KG1 (cell line): ENCODE measurements at places on chromosomes 11 and 22.

DNA sequence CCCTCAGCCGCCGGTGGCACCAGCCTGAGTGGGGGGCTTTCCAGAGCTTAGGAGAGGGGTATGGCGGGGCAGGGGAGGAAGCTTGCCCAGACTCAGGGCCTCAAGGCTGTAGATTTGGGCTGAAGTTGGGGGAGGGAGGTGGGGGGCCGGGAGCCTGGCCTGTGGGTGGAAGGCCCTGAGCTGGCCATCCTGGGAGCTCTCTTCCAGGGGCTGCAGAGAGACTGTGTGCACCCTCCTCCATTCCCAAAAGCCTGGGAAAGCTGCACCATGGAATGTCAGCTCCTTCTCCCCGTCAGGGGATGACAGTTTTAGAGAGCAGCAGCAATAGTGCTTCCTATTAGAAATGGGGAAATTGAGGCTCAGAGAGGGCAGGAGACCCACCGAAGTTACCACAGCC is 1.0 kb downstream of the SYT12 start:
- no peak for DNase-seq

- DNase-seq, result no peak
Measured at GRCh38 chr11:77372726-77373125, 71.2 kb upstream of the GDPD4 start.

GRCh38 chr11:22169833-22170232 is 23.1 kb upstream of the ANO5 start:
- DNase-seq, result no peak

- DNase-seq, result no peak
Measured at GRCh38 chr11:119418759-119419158, 4.2 kb downstream of the THY1 start.

DNA sequence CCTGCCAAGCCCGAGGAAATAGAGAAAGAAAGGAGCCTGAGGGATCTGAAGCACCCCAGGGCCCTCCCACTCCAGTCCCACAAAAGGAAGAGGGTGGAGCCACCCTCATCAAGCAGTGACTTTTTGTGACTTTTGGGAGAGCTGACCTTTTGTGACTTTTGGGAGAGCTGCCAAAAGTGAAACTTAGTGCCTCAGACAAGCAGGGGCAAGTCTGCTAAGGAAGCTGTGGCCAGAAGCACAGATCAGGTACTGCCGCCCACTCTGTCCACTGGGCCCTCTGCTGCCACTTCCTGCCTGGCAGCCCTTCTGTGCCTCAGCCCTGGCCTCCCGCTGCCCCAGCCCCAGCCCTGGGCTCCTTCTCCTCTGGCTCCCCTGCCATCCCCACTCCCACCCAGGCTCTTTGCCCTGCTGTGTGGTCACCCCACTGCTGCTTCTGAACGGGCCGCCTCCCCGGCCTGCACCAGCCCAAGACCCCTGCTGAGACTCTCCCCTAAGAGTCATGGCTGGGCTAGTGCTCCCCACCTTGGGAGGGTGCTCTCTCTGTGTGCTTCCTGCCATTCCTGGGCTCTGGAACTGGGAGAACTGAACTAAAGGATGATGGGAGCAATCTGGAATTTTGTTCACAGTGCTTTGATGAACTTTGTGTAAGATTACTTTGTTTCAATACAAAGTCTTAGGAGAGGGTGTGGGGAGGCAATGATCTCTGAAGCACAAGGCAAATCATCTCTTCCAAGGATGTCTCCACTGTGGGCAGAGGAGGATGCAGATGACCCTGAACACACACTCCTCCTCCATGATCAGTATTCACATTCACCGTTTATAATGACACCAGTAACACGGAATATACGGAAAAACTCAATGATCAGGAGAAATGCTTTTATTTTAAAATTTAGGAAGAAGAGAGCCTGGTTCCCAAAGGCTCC is at the start of gene APOBEC3H:
Gene APOBEC3H (plus strand): TSS at position 147 of the 923 bp plus-strand sequence. CDS start 3,035 bp downstream, outside the sequence.
- no peak for DNase-seq

- DNase-seq, result no peak
Measured at GRCh38 chr11:47352556-47352955, at the start of gene MYBPC3. Gene MYBPC3 (minus strand): TSS chr11:47352702. CDS start chr11:47352647, 55 bp downstream.

- no peak for DNase-seq
Measured at GRCh38 chr22:22156348-22156715, 88.3 kb upstream of the VPREB1 start.

DNA sequence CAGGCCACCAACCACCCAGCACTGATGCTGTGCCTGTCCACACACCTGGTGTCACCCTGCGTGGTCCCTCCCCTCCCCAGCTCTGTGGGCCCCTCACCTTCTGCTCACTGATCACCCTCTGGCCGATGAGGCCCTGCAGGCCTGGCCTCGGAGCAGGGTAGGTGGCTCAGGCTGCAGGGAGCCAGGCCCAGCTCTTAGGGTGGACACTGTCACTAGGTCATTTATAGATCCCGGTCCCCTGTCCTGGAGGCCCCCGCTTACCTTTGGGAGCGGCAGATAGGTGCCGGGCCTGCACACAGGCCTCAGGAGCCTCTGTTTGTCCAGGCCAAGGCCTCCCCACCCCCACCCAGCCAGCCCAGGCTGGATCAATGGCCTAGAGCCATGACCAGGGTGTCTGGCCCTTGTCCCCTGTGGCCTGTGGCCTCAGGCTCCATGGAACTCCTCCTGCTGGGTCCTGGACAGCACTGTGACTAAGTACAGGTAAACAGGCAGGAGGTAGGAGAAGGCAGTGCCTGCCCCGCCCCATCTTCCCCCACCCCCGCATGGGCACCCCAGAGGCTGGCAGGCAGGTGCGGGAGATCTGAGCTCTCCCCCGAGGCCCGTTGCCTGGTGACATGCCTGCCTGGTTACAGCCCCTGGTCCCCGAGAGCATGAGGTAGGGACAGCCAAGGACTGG is at the start of gene TMPRSS6:
Gene TMPRSS6 (minus strand): TSS at position 472 of the 676 bp plus-strand sequence. CDS start 6,296 bp downstream, outside the sequence.
- DNase-seq, result no peak

DNA sequence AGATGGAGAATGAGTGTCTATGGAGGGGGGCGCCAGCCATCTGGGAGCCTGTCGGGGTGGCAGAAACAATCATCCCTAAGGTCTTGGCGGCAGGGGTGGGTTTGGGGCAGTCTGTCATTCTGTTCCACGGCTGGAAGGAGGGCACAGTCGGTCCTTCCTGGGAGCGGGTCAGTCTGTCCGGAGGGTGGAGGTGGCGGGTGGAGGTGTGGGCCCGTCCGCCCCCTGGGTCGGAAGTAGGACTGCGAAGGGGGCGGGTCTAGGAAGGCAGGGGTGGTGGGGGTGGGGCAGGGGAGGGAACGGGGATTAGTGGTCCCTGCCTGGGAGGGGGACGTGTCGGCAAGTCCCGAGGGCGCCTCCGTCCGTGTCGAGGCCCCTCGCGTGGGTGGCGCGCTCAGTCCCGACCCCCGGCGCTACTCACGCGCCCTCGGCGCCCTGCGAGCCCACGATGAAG is 461 bp downstream of the TBC1D10A start:
- DNase-seq, result no peak

- DNase-seq, result peak; percentile 42
Measured at GRCh38 chr11:119323532-119324033, 6.7 kb upstream of the MCAM start.

GRCh38 chr11:9461760-9462134 is 935 bp downstream of the ZNF143 start:
- no peak for DNase-seq

GRCh38 chr11:107858217-107859070 is at the start of gene SLC35F2:
Gene SLC35F2 (minus strand): TSS chr11:107858787. CDS start chr11:107858767, 20 bp downstream.
- DNase-seq, result peak; percentile 89

DNA sequence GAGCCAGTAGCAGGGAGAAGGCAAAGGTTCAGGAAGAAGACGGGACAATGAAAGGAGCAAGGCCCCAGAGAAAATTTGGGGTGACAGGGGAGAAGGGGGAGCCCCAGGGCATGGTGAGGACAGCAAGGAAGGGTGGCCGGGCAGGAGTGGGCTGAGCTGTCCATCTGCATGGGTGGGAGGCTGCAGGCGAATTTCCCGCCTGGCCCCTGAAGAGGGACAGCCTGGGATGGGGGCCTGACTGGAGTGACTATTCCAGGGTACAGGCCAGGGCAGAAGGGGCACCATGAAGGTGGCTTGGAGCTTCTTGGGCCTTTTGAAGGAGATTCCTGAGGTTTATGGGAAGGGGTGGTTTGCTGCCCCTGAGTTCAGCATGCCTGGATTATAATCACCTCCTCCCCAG is 56.2 kb downstream of the WNT11 start:
- no peak for DNase-seq

- DNase-seq, result no peak
Measured at GRCh38 chr11:61141601-61142028, 19.6 kb downstream of the VPS37C start.

- no peak for DNase-seq
Measured at GRCh38 chr11:614623-615503, 887 bp downstream of the IRF7 start.

- no peak for DNase-seq
Measured at GRCh38 chr11:65934014-65934413, 11.3 kb upstream of the TSGA10IP start.

- DNase-seq, result no peak
Measured at GRCh38 chr11:38711110-38711509, 2113.1 kb upstream of the RAG2 start.

DNA sequence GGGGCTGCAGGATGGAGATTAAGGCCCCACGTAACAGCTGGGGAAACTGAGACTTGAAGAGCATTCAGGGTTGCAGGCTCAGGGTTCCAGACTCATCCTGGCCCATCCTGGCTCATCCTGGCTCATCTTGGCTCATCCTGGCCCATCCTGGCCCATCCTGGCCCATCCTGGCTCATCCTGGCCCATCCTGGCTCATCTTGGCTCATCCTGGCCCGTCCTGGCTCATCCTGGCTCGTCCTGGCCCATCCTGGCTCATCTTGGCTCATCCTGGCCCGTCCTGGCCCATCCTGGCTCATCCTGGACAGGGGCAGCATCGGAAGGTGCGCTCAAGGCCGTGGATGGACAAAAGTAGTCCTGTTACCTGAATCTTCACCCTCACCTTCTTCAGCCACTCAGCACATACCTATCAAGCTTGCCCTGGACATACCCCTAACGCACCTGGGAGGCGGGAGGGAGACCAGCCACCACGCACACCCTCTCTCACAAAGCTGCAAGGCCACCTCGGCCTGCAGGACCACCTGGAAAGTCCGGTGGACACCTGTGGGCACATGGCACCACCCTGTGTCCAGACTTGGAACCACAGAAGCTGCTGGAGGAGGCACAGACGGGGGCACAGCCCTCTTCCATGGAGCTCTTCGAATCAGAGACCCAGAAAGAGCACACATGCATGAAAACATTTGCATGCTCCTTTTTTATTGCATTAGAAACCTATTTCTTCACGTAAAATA is 20.3 kb upstream of the NLRP6 start:
- no peak for DNase-seq

- DNase-seq, result no peak
Measured at GRCh38 chr11:42901084-42901483, 410.7 kb upstream of the API5 start.
